Ovary (tissue), 10 donors: ENCODE measurements at places on chromosomes 3 and 15. TPM values are rescaled to one million over a fixed set of nuclear protein-coding genes. Genes with fewer than 3 reads are reported as not detected.

Gene KCNMB2
- 9.5 TPM for total RNA-seq

Gene IL12A
- total RNA-seq: 6.0 TPM

GRCh38 chr15:90031231-90031791, 30.2 kb downstream of the ZNF710 start:
- H3K36me3 ChIP-seq: no peaks in the 10 kb centered on the region
- no peaks in the 10 kb centered on the region for H3K27me3 ChIP-seq
- H3K27ac ChIP-seq: no peak overlapping the region
- H3K4me1 ChIP-seq: peaks cover 19% of the 10 kb centered on the region
- DNase-seq: no peak

- H3K27me3 ChIP-seq: no peaks in the 10 kb centered on the region
- no peaks in the 10 kb centered on the region for H3K4me1 ChIP-seq
- no peak overlapping the region for H3K4me3 ChIP-seq
- H3K27ac ChIP-seq: no peak overlapping the region
- no peaks in the 10 kb centered on the region for H3K36me3 ChIP-seq
Observed at GRCh38 chr15:63323798-63324563, 46.6 kb downstream of the APH1B start.

- no peak overlapping the region for H3K4me3 ChIP-seq
- H3K27me3 ChIP-seq: no peaks in the 10 kb centered on the region
- DNase-seq: no peak
- H3K4me1 ChIP-seq: no peaks in the 10 kb centered on the region
Observed at GRCh38 chr3:81426826-81427577, 334.4 kb downstream of the GBE1 start.

- H3K36me3 ChIP-seq: no peaks in the 10 kb centered on the region
- peak within 1 kb of the TSS; percentile 96 for H3K27ac ChIP-seq
- peaks cover 38% of the 10 kb centered on the region for H3K4me1 ChIP-seq
- peak; percentile 88 for DNase-seq
- peak within 1 kb of the TSS; percentile 81 for H3K4me3 ChIP-seq
Observed at GRCh38 chr15:75647370-75648155, at the start of gene SNX33. SNX33 (plus strand) TSS chr15:75647912; CDS start chr15:75649103, 1,191 bp downstream.

DNA sequence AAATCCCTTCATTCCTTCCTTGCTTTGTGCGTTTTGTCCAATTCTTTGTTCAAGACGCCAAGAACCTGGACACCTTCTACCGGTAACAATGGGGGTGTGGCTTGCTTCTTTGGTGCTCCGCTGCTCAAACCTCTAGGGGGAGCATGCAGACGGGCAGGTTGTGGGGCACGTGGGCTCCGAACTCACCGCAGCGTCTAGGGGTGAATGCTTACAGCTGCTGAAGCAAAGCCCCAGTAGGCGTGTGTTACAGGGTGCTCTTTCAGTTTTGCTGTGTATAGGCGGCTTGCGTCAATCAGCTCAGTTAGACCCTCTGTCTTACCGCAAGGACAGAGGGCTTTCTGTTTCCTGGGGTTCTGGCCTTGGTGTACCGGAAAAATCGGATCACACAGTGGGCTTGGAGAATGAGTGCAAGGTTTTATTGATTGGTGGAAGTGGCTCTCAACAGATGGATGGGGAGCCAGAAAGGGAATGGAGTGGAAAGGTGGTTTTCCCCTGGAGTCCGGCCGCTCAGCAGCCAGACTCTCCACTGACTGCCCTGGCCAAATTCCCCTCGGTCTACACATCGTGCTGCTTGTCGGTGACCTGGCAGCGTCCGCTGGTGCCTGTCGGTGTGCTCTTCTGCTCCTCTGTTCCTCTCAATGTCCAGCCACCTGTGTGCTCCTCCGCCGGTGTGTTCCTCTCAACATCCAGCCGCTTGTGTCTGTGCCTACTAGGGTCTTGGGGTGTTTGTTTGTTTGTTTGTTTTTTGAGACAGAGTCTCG, 1.2 kb upstream of the LRRC34 start:
- H3K27me3 ChIP-seq: no peaks in the 10 kb centered on the region
- no peaks in the 10 kb centered on the region for H3K4me1 ChIP-seq
- peak; percentile 26 for DNase-seq
- peak overlapping the region; percentile 73 for H3K4me3 ChIP-seq

- no peak overlapping the region for H3K4me3 ChIP-seq
- no peak overlapping the region for H3K27ac ChIP-seq
- no peaks in the 10 kb centered on the region for H3K27me3 ChIP-seq
- no peak for DNase-seq
Observed at GRCh38 chr15:43187544-43188155, 2.4 kb downstream of the CCNDBP1 start.

- H3K27ac ChIP-seq: no peak overlapping the region
- no peaks in the 10 kb centered on the region for H3K36me3 ChIP-seq
- no peaks in the 10 kb centered on the region for H3K27me3 ChIP-seq
Observed at GRCh38 chr3:14770591-14770990, 48.2 kb upstream of the FGD5 start.

DNA sequence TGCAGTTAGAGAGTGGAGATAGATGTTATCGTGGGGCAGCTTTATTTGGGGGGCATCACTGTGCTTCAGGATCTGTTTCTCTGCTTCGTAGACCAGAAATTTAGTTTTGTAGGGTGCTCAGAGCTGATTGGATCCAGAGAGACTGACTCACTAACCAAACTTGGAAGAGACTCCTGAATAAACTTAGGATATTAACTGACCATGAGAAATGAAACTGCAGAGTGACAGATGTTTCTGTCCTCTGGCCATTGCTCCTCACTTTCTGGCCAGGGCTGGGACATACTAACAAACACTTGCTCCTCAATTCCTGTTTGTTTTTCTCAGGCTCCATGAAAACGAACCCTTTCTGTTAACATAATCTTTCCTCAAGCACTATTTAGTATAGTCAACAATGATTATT, 4.3 kb downstream of the ZNF592 start:
- H3K36me3 ChIP-seq: no peaks in the 10 kb centered on the region
- peaks cover 12% of the 10 kb centered on the region for H3K4me1 ChIP-seq
- no peak overlapping the region for H3K27ac ChIP-seq
- no peak overlapping the region for H3K4me3 ChIP-seq
- H3K27me3 ChIP-seq: no peaks in the 10 kb centered on the region

DNA sequence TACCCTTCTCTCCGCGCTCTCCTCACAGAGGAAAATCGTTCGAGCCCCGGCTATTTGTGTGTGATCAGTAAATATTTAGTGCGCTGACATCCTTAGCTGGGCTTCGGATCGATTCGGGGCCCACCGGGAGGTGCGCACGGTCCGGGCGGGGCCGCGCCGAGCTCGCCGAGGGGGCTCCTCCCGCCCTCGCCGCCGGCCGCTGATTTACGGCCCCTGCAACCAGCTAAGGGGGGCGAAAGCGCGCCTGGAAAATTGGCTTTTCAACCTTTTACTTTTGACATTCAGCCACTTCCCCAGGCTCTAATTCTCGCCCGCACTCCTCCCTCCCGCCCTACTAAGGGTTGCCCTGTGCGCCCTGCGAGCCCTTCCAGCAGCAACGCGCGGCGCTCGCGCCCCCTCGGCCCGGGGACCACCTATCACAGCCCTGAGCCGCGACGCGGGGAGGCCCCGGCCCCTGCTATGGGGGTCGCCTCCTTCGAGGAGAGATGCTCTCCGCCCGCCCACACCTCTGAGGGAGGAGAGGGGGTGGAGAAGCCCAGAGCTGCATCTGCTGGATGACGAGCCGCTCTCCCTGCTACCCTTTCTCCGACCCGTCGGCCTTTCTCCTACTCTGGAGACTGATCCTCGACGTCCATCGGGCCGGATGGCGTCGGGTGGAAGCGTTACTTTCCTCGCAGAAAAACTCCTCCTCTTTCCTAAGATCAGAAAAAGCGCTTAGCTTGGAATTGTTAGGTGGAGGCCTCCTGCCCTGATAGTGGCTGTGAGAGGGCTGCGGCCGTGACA, 7.8 kb upstream of the NR2F2 start:
- peaks cover 6% of the 10 kb centered on the region for H3K4me1 ChIP-seq
- no peaks in the 10 kb centered on the region for H3K36me3 ChIP-seq
- peak overlapping the region; percentile 98 for H3K27ac ChIP-seq

- no peaks in the 10 kb centered on the region for H3K36me3 ChIP-seq
- H3K27me3 ChIP-seq: no peaks in the 10 kb centered on the region
- DNase-seq: peak; percentile 95
Observed at GRCh38 chr15:37100109-37100965, at the start of gene MEIS2. MEIS2 (minus strand) TSS chr15:37100549; CDS start chr15:37099466, 1,083 bp downstream.

- H3K27ac ChIP-seq: no peak overlapping the region
- H3K4me3 ChIP-seq: no peak overlapping the region
- no peak for DNase-seq
- H3K27me3 ChIP-seq: no peaks in the 10 kb centered on the region
Observed at GRCh38 chr3:45552794-45553371, 41.7 kb upstream of the LIMD1 start.

GRCh38 chr3:121948641-121949040, 54.4 kb downstream of the SLC15A2 start:
- no peaks in the 10 kb centered on the region for H3K36me3 ChIP-seq
- H3K4me1 ChIP-seq: no peaks in the 10 kb centered on the region
- H3K27me3 ChIP-seq: no peaks in the 10 kb centered on the region
- no peak overlapping the region for H3K4me3 ChIP-seq
- no peak overlapping the region for H3K27ac ChIP-seq
